LHCN-M2 (cell line): ENCODE measurements at places on chromosomes 13 and 19. TPM values are rescaled to one million over a fixed set of nuclear protein-coding genes. Genes with fewer than 3 reads are reported as not detected.
A peak's percentile ranks its signal among the peaks of the same experiment; 100 is the strongest.

Gene SWSAP1
- 1.5 and 2.2 TPM in 2 replicates for total RNA-seq

Gene ZNF835
- not detected in 2 replicates for total RNA-seq

DNA sequence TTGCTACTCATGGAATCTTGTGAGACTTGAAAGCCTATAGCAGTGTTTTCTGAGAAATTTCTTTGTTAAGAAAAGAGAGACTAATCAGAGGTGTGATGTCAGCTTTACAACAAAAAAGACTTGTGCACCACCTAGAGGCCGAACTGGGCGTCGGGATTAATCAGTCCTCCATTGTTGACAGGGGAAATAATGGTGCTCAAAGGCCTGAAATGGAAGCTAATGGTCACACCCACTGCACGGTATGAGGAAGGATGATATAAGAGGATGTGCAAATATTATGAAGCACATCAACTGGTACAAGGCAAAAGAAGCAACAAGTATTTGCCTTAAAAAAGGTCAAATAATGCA, 480.2 kb upstream of the MIR17HG start:
- DNase-seq, result peak; percentile 67

DNA sequence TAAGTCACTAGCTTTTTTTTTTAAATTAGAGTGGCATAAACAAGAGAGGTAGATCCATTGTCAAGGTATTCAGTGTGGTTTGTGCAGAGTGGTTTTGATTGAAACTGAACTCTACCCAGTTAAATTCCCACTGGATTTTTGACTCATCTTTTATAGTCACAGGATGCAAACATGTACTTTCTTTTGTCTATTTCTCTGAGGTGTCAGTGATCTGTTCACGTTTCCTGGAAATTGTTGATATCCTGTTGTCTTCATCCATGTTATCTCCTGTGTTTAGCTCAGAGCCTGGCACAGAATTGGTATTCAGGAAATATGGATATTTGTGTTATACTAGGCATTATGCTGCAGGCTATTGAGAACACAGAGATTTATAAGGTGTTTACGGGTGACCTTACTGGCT, 119.7 kb downstream of the PCCA start:
- DNase-seq, result peak; percentile 52
